ENCODE measurements at places on chromosomes 12 and 14. TPM values are rescaled to one million over a fixed set of nuclear protein-coding genes. Genes with fewer than 3 reads are reported as not detected.
A peak's percentile ranks its signal among the peaks of the same experiment; 100 is the strongest.

The CLEC14A gene
- total RNA-seq = not detected

The RASSF8 gene
- 40.6 TPM for total RNA-seq

The GSC gene
- not detected for total RNA-seq

The OAS1 gene
- total RNA-seq = not detected

The KRT77 gene
- not detected for total RNA-seq

The TBK1 gene
- total RNA-seq = 21.4 TPM

The ESYT1 gene
- total RNA-seq = 112 TPM

The DACT1 gene
- 4.6 TPM for total RNA-seq

The MDGA2 gene
- total RNA-seq = 2.1 TPM

The GPRC5D gene
- not detected for total RNA-seq

The TAMALIN gene
- 1.2 TPM for total RNA-seq

- no peaks in the 10 kb centered on the region for H3K27me3 ChIP-seq
- peaks cover 14% of the 10 kb centered on the region for H3K36me3 ChIP-seq
- H3K4me3 ChIP-seq = no peak overlapping the region
- no peaks in the 10 kb centered on the region for H3K4me1 ChIP-seq
- no peak overlapping the region for H3K27ac ChIP-seq
- DNase-seq = no peak
Measured at GRCh38 chr12:124395284-124395752, 100.4 kb downstream of the RFLNA start.

DNA sequence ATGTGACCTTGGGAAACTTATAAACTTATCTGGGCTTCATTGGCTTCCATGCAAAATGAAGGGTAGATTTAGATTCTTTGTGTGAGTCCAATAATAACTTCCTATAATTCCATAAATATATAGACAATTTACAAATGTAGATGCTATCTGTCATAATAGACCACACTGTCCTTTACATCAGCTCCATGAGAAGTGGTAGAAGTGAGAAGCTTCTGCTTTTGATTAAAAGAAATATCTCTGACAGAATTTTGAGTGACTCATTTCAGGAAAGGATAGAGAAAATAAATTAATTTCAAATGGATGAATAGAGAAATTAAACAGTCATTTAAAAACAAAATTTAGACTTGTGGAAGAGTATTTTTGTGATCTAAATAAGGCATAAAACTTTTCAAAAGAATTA lies 329.7 kb upstream of the ATP2B1 start:
- no peak overlapping the region for H3K27ac ChIP-seq
- no peak overlapping the region for H3K4me3 ChIP-seq
- no peaks in the 10 kb centered on the region for H3K36me3 ChIP-seq

DNA sequence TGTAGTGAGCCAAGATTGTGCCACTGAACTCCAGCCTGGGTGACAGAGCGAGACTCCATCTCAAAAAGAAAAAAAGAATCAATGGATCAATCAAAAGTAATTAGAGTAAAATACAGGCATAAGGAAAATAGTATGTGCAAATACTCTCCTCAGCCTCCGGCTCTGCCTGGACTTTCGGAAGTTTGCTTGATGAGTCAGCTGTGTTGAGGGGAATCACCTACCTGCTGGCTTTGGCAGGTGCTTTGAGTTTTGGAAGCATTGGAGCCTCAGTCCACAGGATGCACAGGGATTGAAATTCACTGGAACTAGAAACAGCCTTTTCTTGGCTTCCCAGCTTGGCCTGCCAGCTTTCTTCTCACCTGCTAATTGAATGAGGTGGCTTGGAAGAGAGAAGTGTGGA lies 268.2 kb downstream of the PCNX1 start:
- no peak for DNase-seq
- no peak overlapping the region for H3K4me3 ChIP-seq
- no peaks in the 10 kb centered on the region for H3K36me3 ChIP-seq
- H3K4me1 ChIP-seq = no peaks in the 10 kb centered on the region
- H3K27ac ChIP-seq = no peak overlapping the region

DNA sequence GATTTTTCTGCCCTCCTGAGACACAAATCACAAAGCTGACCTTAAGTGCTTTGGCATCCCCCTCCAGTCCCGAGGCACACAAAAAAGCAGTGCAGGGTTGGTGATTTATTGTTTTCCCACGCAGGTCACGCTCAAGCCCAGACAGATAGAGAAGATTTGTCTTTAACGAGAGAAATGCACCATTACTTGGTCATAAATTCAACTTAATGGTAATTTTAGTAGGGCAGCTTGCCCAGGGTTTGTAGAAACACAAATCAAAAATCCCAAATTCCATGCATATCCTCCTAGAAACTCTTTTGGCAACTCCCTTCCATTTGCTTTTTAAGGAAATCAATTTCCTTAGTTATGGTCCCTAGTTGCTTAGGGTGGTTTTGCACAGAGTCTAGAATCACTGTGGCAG lies 132.6 kb downstream of the IGF1 start:
- no peak for DNase-seq
- H3K27me3 ChIP-seq = no peaks in the 10 kb centered on the region
- no peaks in the 10 kb centered on the region for H3K4me1 ChIP-seq
- no peak overlapping the region for H3K4me3 ChIP-seq
- H3K36me3 ChIP-seq = peaks cover 9% of the 10 kb centered on the region

DNA sequence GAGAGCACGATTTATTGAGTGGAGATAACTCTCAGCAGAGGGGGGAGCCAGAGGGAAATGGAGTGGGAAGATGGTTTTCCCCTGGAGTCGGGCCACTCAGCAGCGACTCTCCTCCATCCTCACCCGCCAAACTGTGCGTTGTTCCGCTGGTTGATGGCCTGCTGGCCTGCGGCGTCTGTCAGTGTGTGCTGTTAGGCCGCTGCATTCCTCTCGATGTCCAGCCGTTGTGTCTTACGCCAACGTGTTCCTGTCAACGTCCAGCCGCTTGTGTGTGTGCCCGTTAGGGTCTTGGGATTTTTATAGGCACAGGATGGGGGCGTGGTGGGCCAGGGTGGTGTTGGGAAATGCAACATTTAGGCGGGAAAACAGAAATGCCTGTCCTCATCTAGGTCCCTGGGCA lies 69.2 kb downstream of the PTPRQ start:
- H3K4me1 ChIP-seq = no peaks in the 10 kb centered on the region
- H3K4me3 ChIP-seq = no peak overlapping the region
- no peak overlapping the region for H3K27ac ChIP-seq
- no peaks in the 10 kb centered on the region for H3K27me3 ChIP-seq
- peak; percentile 34 for DNase-seq

GRCh38 chr12:126862500-126862899 lies 1404.5 kb upstream of the TMEM132C start:
- H3K36me3 ChIP-seq = no peaks in the 10 kb centered on the region
- no peaks in the 10 kb centered on the region for H3K27me3 ChIP-seq
- H3K4me1 ChIP-seq = no peaks in the 10 kb centered on the region
- no peak overlapping the region for H3K27ac ChIP-seq
- no peak for DNase-seq

DNA sequence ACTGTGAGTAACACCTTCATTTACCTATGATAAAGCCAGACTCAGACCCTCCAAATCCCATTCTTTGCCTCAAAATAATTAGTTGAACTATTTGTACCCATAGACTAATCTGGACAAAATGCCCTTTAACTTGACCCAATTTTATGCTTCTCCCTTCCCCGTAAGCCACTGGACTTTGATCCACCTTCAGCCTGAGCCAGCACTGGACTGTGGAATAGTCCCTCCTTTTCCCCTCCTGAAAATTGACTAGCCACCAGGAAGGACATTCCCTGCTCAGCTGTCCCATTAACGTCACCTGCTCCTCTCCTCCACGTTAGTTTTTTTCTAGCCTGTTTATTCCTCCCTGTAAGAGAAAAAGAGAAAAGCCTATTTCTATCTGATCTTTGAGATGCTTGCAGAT lies 10.3 kb downstream of the MED21 start:
- H3K27ac ChIP-seq = no peak overlapping the region
- DNase-seq = no peak
- no peaks in the 10 kb centered on the region for H3K4me1 ChIP-seq
- H3K4me3 ChIP-seq = no peak overlapping the region
- no peaks in the 10 kb centered on the region for H3K27me3 ChIP-seq

GRCh38 chr14:90970167-90970600 lies 90.3 kb downstream of the RPS6KA5 start:
- H3K4me3 ChIP-seq = no peak overlapping the region
- H3K36me3 ChIP-seq = no peaks in the 10 kb centered on the region
- H3K27me3 ChIP-seq = no peaks in the 10 kb centered on the region
- no peak for DNase-seq

DNA sequence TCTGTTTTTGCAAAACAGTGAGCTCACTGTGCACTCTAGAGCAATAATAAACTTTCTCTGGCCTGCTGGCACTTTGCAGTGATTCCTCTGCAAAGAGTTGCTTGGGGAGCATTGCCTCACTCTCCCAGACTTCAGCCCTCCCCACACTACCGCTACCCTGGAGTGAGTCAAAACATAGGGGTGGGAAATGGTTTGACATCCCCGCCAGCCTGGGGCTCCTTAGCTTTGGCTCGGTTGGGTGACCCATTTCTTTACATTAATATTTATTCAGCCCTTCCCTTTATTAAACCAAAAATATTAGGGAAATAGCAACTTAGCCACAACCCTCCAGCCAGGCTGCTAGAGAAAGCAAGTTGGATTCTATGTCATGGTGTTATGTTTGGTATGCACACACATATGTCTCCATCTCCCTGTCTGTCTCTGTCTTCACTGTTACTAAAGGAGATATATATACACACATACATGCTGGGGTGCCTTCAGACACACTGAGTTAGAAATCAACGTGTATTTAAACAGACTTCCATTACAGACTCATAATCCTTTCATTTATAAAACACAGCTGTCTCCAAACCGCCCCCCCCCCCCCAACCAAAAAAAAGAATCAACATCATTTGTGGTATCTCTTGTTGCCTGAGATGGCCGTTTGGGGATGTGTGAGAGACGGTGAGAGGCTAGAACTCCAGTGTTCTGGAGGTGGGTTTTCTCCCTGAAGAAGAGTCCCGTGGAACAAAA lies 3.4 kb upstream of the IRF2BPL start:
- H3K27ac ChIP-seq = no peak overlapping the region
- no peaks in the 10 kb centered on the region for H3K27me3 ChIP-seq
- no peak for DNase-seq

- H3K36me3 ChIP-seq = no peaks in the 10 kb centered on the region
- no peaks in the 10 kb centered on the region for H3K4me1 ChIP-seq
- DNase-seq = no peak
- no peaks in the 10 kb centered on the region for H3K27me3 ChIP-seq
- H3K4me3 ChIP-seq = no peak overlapping the region
Measured at GRCh38 chr14:98174041-98174440, 1098.0 kb downstream of the BCL11B start.

DNA sequence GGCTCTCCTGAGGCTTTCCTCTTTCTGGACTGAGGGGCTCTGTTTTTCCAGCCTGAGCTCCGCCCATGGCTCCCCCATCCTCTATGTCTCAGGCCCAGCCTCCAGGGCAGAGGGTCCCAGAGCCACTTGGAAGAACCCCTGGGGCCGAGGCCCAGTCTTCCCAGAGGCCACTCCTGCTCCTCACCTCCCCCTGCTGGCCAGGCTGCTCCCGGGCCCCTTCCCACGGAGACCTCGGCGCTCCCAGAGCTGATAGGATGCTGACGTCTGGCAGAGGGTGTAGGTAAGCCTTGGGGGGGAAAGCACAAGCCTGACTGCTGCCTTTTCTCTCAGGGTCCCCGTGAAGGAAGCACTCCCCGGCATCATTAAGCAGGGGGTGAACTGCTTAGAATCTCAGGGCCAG lies 51.4 kb downstream of the ERH start:
- no peaks in the 10 kb centered on the region for H3K36me3 ChIP-seq
- DNase-seq = peak; percentile 87
- no peaks in the 10 kb centered on the region for H3K27me3 ChIP-seq
- H3K27ac ChIP-seq = no peak overlapping the region
- no peak overlapping the region for H3K4me3 ChIP-seq

- no peak overlapping the region for H3K27ac ChIP-seq
- H3K4me3 ChIP-seq = no peak overlapping the region
- H3K36me3 ChIP-seq = no peaks in the 10 kb centered on the region
- DNase-seq = no peak
Measured at GRCh38 chr12:24077161-24077560, 127.7 kb upstream of the SOX5 start.

DNA sequence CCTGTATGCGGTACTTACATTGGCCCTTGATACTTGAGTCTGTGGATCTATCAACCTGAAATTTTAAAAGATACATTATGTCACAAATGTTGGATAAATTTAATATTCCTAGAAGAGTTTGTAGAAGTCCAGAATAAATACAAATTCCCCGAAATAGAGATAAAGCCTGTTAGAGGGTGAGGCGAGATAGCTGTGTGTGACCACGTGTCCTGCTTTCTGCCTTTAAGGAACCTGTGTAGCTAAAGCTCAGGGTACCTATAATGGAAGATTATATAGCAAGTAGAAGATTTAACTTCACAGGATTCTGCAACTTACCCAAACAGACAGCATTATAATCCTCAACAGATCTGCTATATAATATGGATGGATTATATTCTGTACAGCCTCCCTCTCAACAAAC lies 58.8 kb downstream of the APPL2 start:
- DNase-seq = no peak
- H3K4me1 ChIP-seq = no peaks in the 10 kb centered on the region
- no peak overlapping the region for H3K4me3 ChIP-seq
- H3K27me3 ChIP-seq = no peaks in the 10 kb centered on the region
- peaks cover 47% of the 10 kb centered on the region for H3K36me3 ChIP-seq

- H3K4me1 ChIP-seq = peaks cover 2% of the 10 kb centered on the region
- peak overlapping the region; percentile 65 for H3K4me3 ChIP-seq
- H3K27me3 ChIP-seq = peaks cover 17% of the 10 kb centered on the region
Measured at GRCh38 chr12:123150275-123150743, 581 bp downstream of the PITPNM2 start.

GRCh38 chr14:98858561-98858960 lies 413.4 kb downstream of the BCL11B start:
- no peak for DNase-seq
- no peaks in the 10 kb centered on the region for H3K27me3 ChIP-seq
- no peak overlapping the region for H3K4me3 ChIP-seq
- H3K4me1 ChIP-seq = no peaks in the 10 kb centered on the region
- no peak overlapping the region for H3K27ac ChIP-seq

DNA sequence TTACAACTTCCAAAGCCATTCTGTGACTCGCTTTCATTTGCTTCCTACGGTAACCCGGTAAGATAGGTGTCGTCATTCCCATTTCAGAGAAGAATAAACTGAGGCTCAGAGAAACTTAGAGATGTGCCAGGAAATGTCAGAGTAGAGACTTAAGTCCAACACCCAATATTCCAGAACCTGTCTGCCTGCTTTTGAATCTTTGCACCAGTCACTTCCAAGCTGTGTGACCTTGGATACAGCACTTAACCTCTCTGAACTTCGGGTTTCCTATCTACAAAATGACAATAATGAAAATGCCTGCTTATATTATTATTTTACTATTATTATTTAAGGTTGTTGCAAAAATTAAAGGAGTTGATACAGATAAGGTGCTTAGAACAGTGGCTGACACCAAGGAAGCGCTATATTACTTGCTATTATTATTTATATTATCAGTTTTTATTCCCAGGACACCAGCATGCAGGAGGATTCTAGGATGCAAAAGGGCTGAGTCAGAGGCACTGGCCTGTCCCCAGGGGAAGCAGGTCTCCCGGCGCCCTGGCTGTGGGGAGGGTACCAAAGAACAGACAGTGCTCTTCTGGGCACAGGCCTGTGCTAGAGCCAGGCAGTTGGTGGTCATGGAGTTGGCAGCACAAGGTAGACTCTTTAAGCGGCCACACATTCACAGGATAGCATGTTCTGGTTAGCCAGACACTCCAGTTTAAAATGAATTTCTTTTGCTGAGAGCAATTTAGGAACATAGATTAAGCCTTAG lies 5.4 kb downstream of the HSPB8 start:
- no peaks in the 10 kb centered on the region for H3K27me3 ChIP-seq
- no peak for DNase-seq
- peaks cover 7% of the 10 kb centered on the region for H3K36me3 ChIP-seq
- peaks cover 3% of the 10 kb centered on the region for H3K4me1 ChIP-seq

All from H9 (cell line).